Activated CD4-positive, alpha-beta T cell treated with anti-CD3 and anti-CD28 coated beads for 36 hours (primary cell): ENCODE measurements at places on chromosomes 6 and 20.

DNA sequence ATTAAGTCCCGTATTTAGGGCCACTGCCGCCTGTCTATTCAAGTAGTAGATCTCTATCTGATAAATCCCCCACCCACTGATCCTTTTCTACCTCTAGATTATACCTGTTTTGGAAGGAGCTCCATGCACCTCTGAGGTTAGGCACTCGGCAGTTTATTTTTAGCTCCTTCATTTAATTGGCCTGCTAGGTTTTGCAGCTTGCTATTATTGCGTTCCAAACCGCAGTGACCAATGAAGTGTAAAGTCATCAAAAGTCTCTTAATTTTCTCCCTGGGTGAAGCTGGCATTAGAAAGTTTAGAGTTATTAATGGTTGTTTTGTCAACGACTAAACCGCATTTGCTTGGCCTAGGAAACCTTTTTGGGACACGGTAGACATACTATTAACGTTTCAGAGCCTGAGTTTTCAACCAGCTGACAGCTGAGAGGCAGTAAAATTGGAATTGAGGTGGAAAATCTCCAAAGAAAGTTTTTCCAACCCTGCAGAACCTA, 60.0 kb downstream of the RFPL4B start:
- DNase-seq = no peak

DNA sequence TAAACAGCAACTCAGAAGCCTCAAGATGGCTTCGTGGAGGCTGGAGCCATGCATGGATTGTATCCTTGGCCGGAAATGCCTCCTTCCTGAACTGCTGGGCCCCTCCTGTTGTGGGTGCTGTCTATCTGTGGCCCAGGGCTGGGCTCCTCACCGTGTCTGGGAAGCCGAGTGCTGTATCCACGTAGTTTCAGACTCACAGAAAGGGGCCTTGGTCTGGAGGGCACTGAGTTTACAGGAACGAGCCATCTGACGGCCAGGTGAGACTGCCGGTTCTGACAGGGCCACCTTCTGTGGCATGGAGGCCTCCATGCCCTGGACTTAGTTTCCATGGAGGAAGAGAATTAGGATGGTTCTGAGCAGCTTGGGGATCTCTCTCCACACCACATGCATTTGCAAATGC, 142.2 kb downstream of the ERMARD start:
- no peak for DNase-seq

GRCh38 chr6:37478827-37479226, 20.9 kb downstream of the CCDC167 start:
- DNase-seq = no peak

- no peak for DNase-seq
These were observed 405.7 kb downstream of the HDGFL1 start for GRCh38 chr6:22975079-22975478.

- no peak for DNase-seq
These were observed 18.7 kb downstream of the ASF1A start for GRCh38 chr6:118912646-118913045.

DNA sequence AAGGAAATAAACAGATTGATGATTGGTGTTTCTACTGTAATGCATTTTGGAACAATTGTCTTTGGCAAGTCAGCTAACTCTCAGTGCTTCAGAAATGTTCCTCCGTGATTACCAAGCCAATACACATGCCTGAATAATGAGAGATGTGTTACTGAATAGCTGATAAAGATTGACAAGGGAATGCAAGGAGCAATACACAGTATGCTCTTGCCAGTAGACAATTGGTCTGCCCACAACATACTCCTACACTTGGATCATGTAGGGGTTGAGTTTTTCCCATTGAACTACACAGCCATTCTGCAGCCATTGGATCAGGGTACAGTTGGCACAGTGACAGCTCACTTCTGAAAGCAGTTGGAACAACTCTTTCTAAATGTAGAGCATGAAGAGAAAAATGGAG, 5.6 kb upstream of the GJB7 start:
- no peak for DNase-seq
